ENCODE measurements at places on chromosomes 6 and 20. TPM values are rescaled to one million over a fixed set of nuclear protein-coding genes. Genes with fewer than 3 reads are reported as not detected.
A peak's percentile ranks its signal among the peaks of the same experiment; 100 is the strongest.

GRCh38 chr6:26525838-26526237 is 12.3 kb upstream of the HMGN4 start:
- no peak for DNase-seq

DNA sequence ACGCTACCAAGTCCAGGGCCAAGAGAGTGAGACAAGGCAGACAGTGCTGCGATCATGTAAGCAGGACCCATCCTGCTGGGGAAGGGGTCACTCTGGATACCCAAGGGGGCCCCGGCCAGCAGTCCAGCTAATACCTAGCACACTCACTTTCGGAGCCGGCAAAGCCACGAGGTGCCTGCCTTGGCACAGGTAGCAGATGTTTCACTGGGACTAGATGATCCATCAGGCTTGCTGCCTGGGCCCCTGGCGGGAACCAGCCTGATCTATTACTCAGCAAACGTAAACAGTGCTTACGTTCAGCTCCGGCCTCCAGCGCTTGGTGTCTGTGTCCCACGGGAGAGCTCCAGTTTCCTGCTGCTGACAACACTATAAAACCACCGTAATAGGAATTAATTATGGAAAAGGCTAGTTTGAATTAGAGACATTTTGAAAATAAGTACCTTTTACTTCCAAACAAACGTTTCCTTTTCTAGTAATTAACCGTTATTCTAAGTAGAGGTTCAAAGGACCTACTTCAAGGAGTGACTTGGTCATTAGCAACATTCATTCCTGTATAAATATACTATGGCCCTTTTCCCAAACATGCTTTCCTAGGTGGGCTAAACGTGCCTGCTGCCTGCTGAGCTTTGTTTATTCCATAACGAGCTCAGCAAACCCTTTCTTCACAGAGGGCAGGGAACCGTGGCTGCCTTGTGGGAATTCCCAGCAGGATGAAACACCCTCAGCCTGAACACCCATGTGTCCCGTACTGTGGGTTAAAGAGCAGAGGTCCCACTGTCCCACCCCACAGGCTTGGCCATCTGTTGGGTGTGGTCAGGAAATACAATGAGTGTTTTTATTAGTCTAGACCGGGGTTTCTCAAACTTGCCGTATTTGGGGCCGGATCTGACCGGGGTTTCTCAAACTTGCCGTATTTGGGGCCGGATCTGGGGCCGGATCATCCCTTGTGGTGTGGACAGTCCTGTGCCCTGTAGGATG is 18.4 kb downstream of the SLC22A23 start:
- DNase-seq = peak; percentile 56

GRCh38 chr6:142183351-142183750 is 36.3 kb downstream of the VTA1 start:
- no peak for DNase-seq

PRR18 gene
- not detected for total RNA-seq

GPR6 gene
- total RNA-seq = not detected

DNA sequence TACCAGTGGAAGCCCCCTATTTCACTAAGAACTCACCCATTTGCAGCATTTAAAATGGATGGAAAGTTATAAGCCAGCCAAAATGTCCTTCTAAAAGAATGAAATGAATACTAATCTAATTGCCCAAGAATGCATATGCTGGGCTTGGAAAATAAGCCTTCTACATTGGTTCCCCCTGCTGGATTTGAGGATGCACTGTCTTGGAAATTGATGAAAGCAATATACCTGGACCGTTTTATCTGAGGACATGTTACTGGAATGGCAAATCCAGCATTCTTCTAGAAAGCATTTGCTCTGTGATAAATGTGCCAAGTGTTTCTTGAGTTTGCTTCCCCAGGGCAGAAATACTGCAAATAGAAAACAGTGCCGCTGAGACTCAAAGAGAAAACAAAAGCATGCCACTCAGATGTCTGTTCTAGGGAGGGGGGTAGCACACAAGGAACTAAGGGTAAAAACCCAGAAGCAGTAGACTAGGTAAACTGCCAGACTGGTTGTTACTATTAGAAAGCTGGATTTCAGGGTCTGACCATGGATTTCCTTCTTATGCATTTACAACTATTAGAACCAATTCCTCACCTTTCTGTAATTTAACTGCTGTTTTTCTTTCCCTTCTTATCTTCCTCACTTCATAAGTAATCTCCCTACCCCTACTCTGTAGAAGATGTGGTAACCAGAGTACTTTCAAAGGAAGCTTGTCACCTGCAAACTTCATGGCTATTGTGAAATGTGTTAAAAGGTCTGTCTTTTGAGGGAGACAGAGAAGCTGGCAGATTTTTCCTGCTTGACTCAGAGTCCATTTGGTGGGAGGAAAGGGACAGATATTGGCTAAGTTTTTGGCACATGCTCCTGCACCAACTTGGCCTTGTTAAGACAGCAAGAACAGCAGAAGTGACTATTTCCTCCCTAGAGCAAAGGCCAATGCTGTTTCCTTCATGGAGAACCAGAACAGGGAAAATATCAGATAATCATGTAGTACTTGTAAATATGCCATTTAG is 642.6 kb downstream of the KIF16B start:
- DNase-seq = peak; percentile 15

- peak; percentile 49 for DNase-seq
These were observed 8.9 kb upstream of the QKI start for GRCh38 chr6:163405412-163406309.

SLC17A1 gene
- not detected for total RNA-seq

- no peak for DNase-seq
These were observed 161.7 kb downstream of the BMP7 start for GRCh38 chr20:57104651-57105204.

FNDC1 gene
- 0.51 TPM for total RNA-seq

GRCh38 chr20:62136283-62137091 is 6.7 kb downstream of the PSMA7 start:
- DNase-seq = peak; percentile 65

- no peak for DNase-seq
These were observed 154.0 kb upstream of the FLRT3 start for GRCh38 chr20:14491436-14491835.

DNA sequence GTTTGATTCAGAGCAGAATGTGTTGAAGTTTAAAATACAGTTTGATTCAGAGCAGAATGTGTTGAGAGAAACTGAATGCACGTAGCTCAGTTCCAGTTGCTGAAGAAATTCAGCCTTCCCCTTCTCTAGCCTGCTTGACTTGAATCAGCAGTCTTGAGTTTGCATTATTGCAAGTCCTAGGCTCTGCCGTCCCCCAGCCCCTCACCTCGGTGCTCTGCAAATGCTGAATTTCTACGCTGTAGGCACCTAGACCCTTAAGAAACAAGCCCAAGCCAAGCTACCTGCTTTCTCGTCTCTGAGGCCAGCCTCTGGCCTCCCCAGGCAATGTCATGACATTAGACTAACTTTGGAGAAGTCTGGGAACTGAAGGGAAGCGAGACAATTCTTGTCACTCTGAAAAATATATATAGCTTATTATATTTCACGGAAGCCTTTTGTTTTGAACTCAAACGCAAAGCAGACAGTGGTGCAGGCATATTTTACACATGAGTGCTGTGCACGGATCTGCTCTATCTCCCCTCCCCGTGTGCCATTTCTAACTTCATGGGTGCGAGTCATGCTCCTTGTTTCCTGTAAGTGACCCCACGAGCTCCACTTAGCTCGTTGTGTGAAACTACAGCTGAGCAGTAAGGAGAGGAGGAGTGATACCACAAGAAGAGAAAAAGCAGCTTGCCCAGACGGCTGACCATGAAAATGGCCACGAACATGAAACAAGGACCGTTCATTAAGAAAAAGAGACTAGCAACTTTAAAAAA is 71.4 kb upstream of the DUSP22 start:
- no peak for DNase-seq

GRCh38 chr6:149252622-149253021 is 64.9 kb upstream of the TAB2 start:
- no peak for DNase-seq

GRCh38 chr20:25632940-25633790 is 9.4 kb upstream of the NANP start:
- DNase-seq = no peak

DNA sequence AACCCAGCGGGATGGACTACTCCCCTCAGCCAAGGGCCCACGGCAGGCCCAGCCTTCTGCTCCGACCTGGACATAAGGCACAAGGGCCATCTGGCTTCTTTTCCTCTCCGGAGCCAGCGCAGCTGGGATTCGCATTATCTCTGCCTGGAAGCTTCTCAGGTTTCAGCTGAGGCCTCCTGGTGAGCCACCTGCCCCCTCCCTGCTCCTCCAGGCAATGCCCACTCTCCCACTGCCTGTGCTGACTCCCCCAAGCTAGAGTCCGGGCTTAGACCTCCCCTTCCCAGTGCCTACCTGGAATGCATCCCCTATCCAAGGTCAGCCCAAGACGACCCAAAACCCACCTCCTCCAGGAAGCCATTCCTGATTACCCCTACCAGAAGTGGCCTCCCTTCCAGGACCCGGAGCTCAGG is 60.7 kb downstream of the EZR start:
- DNase-seq = no peak

DNA sequence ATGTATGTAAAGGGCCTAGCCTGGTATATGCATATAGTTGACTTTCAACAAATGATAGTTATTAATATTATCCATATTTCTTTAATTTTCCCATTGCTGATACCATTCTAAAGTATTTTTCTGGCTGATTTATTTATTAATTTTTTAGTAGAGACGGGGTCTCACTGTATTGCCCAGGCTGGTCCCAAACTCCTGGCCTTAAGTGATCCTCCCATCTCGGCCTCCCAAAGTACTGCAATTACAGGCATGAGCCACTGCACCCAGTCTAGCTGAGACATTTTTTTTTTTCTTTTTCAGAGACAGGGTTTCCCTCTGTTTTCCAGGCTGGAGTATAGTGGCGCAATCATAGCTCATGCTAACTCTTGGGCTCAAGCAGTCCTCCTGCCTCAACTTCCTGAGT is 29.8 kb upstream of the MROH8 start:
- DNase-seq = no peak

DNA sequence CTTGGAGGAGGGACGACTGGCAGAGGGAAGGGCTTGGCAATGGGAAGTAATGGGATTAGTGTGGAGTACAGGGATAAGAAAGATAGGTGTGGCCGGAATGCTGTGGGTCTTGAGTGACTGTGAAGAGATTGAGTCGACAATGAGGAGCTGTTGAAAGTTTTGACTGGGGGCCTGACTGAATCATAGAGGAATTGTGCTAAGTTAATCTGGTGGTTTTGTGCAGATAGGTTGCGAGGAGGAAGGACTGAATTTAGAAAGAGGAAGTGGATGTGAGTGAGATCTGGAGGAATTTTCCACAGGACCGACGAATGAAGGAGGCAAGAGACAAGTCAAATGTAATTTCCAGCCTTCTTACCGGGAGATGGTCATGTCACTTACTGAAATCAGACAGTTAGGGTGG is 143.9 kb upstream of the RALGAPA2 start:
- DNase-seq = no peak

TAPBP gene
- total RNA-seq = 190 TPM

GRCh38 chr6:106097411-106098231 is 11.5 kb downstream of the PRDM1 start:
- DNase-seq = peak; percentile 53

CLVS2 gene
- 3.0 TPM for total RNA-seq

DNA sequence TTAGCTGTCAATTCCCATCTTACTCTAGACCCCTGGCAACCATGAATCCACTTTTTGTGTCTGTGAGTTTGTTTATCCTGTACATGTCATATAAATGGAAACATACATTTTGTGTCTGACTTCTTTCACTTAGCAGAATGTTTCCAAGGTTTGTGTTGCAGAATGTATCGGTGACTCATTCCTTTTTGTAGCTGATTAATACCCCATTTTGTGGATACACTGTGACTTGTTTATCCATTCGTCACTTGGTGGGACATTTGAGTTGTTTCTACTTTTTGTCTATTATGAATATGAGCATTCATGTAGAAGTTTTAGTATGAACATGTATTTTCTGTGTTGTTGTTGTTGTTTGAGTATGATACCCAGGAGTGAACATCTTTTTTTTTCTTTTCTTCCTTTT is 21.4 kb downstream of the CDYL start:
- DNase-seq = no peak

- DNase-seq = no peak
These were observed 98.4 kb upstream of the KCNG1 start for GRCh38 chr20:51121272-51121671.

GRCh38 chr20:58649288-58650180 is 1.5 kb upstream of the STX16 start:
- no peak for DNase-seq

KCNQ5 gene
- total RNA-seq = 4.1 TPM

DNA sequence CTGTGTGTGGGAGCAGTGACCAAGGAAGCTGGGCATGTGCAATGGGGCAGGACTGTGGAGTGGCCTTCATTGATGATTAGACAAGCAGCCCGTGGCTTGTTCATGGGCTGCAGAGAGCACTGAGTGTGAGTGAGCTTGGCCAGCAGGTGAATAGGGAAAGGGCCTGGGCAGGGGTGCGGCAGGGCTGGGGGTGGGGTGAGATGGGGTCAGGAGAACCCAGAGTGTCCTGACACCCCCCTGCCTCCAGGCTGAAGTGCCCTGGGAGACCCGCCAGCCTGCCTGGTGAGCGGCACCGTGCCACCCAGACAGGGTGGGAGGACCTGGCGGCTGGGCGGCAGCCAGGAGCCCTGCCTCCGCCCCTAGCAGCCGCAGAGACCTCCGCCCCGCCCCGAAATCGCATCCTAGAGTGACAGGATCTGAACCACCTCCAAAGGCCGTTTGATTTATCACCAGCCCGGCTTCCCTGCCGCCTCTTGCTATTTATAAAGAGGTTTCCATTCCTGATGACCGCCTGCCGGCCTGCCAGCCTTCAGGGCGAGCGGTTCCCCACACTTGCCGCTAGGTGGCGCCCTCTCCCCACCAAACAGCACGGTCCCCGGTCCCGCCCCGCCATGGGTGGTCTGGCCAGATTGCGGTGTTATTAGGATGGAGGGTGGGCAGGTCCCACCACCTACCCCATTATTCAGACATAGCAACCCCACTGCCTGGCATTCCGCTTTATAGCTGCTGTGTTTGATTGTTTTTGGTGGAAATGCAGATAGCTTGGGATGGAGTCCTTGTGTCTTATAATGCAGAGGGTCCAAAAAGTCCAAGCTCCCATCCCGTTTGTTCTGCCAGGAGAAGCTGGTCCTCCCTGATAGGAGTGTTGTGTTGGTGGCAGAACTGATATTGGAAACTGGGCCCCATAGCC is 3.5 kb downstream of the MYLK2 start:
- peak; percentile 56 for DNase-seq

FAM8A1 gene
- total RNA-seq = 39.4 TPM

DNA sequence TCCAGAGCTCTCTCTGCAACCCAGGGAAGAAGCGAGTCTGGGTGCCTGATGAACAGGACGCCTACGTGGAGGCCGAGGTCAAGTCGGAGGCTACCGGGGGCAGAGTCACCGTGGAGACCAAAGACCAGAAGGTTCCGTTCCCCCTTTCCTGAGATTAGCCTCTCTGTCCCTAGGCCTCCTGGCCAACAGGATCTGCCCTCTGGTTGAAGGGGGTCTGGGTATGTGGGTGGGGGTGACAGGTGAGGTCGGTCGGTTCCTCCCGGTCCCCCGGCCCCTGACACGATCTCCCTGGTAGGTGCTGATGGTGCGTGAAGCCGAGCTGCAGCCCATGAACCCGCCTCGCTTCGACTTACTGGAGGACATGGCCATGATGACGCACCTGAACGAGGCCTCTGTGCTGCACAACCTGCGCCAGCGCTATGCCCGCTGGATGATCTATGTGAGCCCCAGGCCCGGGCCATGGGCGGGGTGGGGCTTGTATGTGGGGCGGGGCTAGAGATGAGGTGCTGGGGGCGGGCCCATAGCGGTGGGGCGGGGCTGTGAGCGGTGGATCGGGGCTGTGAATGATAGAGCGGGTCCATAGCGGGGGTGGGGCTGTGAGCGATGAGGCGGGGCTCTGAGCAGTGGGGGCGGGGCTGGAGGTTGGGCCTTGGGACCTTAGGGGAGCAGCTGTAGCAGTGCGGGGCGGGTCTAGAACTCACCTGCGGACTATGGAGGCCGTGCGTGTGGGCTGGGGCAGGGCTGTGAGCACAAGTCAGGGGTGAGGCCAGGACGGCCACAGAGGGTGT is 23.9 kb downstream of the MYH7B start:
- no peak for DNase-seq
